IPS-NIHi11 (cell line): ENCODE measurements at places on chromosomes 2 and 18.

- DNase-seq = peak; percentile 9
These were observed 420.3 kb upstream of the FSIP2 start for GRCh38 chr2:185318271-185318724.

- no peak for DNase-seq
These were observed 4.1 kb downstream of the BCL11A start for GRCh38 chr2:60549238-60549927.

GRCh38 chr2:201130524-201131186, 14.7 kb downstream of the CFLAR start:
- no peak for DNase-seq

DNA sequence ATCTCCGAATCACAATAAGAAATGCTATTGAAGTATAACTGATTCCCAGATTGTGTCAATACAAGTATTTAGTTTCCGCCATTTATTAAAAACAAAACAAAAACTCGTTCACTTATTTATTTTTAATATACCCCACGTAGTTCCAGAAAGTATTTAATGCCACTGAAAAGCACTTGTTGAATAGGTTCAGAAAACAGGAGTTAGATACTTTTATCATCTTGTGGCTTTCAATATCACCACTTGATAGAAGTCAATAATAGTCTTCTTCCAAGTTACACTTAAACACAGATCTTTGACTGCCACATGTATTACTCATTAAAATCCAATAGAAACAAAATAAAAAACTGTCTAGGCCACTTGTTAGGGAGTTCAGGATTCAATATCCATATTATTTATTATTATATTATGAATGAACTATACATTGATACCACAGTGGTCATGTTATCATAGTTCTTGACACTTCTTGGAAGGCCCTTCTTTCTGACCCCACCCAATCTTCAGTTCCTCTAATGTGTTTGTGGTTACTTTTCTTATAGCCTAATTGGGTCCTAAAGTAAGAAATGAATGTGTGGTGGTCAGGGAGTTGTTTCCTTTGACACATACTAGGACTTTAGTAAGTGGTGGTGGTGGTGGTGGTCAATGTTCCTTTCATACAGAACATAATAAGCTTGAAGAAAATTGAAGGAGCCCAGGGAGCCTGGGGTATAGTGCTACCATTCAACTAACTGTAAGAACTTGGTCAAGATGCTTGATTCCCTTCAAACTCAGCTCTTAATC, 221.3 kb upstream of the ITGA4 start:
- DNase-seq = no peak

DNA sequence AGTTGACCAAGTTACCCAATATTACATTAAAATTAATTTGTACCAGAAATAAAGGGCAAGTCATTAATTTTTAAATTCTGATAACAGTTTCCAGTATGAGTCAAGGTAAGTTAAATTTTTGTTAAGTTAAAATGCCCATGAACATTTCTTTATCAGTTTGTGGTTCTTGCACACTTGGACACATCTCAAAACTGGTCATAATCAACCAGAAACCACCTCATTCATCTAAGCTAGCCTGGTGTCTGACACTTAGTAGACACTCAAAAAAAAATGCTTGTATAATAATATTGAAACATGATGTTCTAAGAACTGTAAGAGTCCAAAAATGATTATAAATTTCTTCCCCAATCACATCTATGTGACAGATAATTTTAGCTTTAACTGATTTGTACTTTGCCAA, 62.4 kb downstream of the SATB2 start:
- DNase-seq = no peak

- DNase-seq = no peak
These were observed 7.3 kb upstream of the SLC39A10 start for GRCh38 chr2:195649629-195650190.

DNA sequence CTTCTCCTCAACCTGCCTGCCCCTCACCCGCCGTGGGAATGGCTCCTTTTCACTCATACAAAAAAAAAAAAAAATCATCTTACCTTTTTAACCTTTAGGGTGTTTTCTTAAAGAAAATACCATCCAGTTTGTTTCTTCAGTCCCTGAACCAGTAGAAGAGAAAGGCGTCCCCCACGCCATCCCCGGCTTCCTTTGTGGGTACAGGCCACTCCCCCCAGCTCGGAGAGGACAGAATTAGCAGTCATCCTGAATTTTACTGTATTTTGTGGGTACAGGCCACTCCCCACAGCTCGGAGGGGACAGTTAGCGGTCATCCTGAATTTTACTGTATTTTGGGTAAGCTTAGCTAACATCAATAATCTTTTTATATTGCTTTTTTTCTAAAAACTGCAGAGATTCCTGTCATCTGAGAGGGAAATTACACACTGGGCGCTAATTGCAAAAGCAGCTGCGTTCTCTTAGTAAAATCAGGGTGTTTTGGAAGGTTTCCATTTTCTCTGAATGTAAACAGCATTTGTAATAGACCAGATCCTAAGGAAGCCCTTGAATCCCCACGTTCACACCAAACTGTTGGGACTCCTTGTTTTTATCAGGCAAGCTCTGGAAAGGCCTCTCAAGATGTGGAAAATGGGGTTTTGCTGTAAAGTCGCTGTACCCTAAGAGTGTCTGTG, 72.5 kb downstream of the NFATC1 start:
- no peak for DNase-seq

DNA sequence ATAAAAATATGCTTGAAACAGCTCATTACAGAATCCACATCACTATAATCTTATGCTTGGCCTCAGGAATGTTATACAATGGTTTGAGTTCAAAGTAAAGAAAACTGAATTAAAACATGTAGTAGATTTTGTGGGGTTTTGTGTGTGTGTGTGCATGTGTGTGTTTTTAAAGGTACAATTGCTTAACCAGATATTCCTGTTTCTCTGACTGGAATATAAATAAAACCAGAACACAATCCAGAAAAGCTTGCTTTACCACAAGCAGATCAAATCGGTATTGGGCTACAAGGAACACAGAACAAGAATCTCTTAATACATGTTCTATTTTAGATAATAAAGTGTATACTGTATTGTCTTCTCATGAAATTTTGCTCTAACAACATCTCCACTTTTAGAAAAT, 110.0 kb downstream of the TMEM247 start:
- no peak for DNase-seq

DNA sequence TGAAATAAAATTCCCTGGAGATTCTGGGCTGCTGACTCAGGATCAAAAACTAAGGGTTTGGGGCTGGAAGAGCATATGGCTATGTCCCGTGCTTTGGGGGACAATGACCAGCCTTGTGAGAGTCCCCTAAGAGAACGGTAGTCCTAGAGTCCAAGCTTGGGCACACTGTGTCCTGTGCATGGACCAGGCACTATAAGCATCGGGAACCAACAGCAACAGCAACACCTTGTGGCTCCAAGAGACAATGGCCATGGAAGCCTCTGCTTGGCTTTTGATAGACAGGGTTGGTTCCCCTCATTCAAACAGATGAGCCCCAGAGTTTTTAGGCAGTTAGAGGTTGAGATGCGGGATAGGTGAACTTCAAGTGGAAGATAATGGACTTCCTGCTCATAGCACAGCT, 294.4 kb upstream of the CHAC2 start:
- peak; percentile 29 for DNase-seq

DNA sequence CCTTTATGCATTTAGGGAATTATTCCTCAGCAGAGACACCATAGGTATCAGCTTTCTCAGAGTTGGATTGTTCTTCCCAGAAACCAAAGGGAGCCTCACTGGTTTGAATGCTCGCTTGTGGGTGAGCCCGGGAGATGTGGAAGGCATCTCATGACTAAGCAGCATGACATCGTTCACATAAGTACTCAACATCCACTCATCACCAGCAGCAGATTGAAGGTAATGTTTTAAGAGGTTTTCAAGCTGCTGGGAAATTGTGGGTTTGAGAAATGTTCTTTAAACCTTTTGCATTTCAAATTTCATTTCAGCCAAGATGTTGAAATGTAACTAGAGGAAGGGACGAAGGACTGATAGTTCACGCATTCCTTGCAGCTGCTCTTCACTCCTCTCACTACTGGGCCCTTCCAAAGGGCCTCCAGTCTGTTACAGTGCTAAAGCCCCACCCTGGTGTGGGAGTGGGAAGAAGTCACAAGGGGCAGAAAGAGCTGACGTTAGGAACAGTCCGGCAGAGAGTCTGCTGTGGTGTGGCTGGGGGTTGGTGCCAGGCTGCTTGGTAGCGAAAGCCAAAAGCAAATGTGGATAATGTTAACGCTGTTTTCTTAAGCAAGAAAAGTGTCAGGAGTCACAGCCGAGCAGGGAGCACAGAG, 324.5 kb upstream of the EPHA4 start:
- no peak for DNase-seq

- DNase-seq = no peak
These were observed 271.0 kb downstream of the TGIF1 start for GRCh38 chr18:3720818-3721545.

GRCh38 chr2:100018341-100019193, 123.8 kb downstream of the AFF3 start:
- DNase-seq = no peak

DNA sequence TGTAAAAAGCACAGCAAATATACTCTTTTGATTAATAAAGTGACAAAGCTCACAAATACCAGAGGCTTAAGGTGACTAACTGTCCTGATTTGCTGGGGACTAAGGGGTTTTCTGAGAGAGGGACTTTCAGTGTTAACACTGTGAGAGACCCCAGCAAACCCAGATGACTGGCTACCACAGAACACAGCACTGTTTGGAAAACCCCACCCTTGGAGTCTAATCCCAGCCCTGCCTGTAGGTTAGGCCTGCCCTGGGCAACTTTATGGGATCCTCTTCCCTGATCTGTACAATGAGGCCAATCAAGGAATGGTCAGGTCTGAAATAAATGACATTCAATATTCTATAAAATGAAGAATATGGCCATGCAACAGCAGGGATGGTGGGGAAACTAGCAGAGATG, 30.5 kb upstream of the CTAGE1 start:
- no peak for DNase-seq

DNA sequence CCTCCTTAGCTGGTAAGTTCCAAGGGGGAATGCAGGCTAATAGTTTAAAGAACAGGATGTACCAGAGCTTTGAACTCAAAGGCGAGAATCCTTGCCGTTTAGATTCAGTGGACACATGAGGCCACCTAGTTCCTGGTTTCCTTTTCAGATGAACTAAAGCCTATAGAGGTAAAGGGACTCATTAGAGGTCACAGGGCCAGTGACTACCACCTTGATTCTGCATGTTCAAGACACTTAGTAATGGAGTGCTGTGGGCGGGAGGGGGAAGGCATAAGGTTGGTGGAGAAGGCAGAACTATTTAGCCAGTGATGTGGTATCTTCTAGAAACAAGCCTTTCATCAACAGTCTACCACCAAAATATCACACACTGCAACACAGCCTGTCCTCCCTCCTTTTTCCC, 47.9 kb downstream of the ARHGEF33 start:
- DNase-seq = no peak

- DNase-seq = no peak
These were observed 170.7 kb upstream of the ERBB4 start for GRCh38 chr2:212709280-212709679.

DNA sequence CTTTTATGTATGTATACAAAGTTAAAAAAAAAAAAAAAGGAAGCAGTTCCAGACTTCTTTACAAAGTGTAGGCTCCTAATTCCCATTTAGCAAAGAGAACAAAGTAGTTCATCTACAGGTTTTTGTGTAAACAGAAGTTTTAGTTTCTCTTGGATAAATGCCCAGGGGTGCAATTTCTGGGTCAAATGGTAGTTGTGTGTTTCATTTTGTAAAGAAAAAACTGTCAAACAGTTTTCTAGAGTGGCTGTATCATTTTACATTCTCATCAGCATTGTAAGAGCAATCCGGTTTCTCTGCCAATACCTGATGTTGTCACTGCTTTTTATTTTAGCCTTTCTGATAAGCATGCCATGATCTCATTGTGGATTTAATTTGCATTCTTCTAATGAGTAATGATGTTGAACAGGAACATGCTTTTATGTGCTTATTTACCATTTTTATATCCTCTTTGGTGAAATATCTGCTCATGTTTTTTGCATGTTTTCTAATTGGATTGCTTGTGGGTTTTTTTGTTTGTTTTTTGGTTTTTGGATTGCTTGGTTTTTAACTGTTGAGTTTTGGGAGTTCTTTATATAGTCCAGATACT, 16.6 kb upstream of the PSME4 start:
- DNase-seq = no peak

- no peak for DNase-seq
These were observed 127.6 kb upstream of the DLGAP1 start for GRCh38 chr18:4582431-4583335.

DNA sequence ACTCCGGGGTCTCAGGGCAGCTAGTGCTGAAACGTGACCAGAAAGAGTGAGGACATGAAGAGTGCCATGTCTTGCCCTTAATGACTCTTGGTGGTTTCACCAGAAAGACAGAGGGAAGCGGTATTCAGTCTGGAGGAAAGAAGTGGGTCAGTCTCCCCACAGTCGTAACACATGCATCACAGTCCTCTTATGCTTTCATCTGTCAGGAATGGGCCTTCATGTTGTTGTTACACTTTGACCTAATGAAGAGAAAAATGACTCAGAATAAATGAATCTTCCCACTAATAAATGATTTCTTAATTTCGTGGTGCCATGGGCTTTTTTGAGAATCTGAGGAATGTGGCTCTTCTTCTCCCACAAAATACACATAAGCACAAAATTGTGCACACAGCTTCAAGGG, 103.2 kb downstream of the SLC8A1 start:
- no peak for DNase-seq

- DNase-seq = no peak
These were observed 217.4 kb upstream of the DTNA start for GRCh38 chr18:34492652-34493051.

- no peak for DNase-seq
These were observed 46.0 kb upstream of the STON1 start for GRCh38 chr2:48483916-48484315.

- DNase-seq = no peak
These were observed 1043.0 kb upstream of the CHAC2 start for GRCh38 chr2:52724585-52724984.

DNA sequence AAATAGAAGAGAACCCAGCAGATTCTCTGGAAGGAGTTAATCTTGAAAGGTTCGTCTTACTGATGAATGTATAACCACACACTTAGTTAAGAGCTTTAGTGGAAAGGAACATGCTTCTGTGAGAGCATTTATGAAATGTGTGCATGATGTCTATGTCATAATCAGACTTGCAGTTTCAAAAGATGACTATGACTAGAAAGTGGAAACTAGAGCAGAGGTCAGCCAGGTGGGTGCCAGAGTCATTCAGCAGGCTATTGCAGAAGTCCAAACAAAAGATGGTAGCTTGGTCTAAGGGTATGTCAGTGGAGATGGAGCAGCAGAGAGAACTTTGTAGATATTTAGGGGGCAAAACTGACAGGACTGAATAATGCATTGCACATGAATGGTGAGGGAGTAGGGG, 825.8 kb downstream of the DCC start:
- DNase-seq = no peak

GRCh38 chr18:59694824-59695223, 2.4 kb downstream of the CCBE1 start:
- DNase-seq = no peak

DNA sequence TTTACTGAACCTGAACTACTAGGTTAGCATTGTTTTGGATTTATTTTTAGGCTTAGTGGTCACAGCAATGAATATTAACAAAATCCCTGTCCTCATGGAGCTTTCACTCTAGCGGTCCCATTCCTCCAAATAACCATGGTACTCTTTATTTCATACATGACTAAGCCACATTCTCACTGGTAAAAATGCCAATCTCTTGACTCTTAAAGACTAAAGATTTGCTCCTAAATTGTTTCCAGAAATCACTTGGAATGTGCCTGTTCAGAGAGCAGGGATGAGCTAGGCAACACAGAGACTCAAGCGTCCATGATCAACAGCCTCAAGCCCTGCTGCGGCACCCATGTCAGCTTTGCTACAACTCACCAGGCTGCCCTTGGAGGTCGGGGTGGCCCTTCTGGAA, 13.5 kb downstream of the LMAN1 start:
- DNase-seq = no peak

- peak; percentile 52 for DNase-seq
These were observed 36.9 kb upstream of the KLF7 start for GRCh38 chr2:207202645-207203044.
